NCI-H2227 treated with DMSO at 0.1 percent for 48 hours (cell line): ENCODE measurements at places on chromosomes 16 and 17.

GRCh38 chr16:59487067-59487466, 753.0 kb upstream of the GOT2 start:
- DNase-seq, result no peak

- no peak for DNase-seq
Measured at GRCh38 chr16:86604436-86605193, 26.3 kb downstream of the FOXL1 start.

GRCh38 chr17:81491181-81491581, 21.4 kb downstream of the ACTG1 start:
- no peak for DNase-seq

GRCh38 chr16:78745108-78746019, 645.9 kb downstream of the WWOX start:
- DNase-seq, result no peak

DNA sequence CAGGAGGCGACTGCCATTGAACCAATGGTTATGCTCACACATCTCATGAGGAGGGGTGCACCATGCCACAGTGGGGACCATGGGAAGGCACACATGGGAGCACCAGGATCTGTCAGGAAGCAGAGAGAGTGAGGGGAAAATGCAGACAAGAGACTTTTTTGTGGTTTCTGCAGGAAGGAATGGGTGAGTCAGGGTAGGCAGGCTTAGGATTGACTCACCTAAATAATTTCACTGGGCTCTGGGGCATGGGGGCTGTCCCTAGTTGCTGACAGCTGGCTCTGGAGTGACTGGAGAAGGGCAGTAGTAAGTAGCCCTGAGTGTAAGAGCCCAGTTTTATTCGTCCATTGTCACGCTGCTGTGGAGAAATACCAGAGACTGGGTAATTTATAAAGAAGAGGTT, 202.4 kb downstream of the AXIN2 start:
- DNase-seq, result no peak

DNA sequence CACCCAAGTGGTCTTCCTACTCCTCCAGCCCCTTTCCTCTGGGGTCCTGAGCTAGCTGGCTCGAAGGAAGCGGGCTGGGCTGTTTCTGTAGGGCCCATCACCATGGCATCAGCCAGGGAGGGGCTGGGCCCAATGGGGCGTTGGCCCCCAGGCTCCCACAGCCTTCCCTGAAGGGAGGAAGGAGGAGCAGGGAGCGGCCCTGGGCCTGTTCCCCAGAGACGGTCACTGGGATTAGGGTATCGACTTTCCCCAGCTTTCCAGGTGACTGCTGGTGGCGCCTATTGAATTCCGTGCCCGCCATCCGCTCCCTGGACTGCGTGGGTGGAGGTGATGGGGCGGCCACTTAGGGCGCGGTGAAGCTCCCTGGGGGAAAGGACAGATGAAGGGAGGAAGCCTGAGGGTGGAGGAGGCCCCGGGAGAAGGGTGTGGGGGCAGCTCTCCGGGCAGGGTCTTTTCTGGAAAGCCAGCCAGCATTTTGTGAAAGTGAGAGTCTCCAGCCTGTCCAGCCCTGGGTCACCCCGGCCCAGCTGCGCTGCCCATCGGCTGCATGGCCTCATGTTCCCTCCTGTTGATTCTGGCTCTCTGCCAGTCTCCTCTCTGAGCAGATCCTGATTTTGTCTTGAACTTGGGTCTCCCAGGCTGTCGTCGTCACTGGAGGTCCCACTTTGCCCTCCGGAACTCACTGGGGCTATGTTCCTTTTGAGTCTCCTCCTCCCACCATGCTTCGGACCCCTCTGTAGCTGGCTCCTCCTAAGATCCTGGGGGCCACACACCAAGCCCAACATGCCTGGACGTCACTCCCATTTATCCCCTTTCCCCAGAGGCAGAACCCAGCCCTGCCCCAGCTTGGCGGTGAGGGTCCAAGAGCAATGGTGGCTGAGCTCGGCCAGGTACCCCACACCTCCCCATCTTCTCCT, 9.8 kb downstream of the NHERF1 start:
- no peak for DNase-seq

DNA sequence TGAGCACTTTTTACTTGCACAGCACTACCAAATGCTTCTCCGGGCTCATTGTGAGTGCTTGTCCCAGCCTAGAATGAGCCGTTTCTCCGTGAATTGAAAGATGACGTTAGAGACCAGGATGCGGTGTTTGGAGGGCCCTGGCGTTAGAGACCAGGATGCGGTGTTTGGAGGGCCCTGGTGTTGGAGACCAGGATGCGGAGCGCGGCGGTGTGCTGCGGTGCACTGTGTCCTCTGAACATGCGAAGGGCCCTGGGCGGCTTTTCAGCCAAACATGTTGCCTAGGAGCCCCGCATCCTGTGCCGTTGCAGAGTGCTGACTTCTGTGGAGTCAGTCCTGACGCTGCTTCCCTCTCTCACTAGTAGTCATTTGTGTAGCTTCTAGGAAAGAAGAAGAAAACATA, 42.7 kb downstream of the BANP start:
- DNase-seq, result no peak

DNA sequence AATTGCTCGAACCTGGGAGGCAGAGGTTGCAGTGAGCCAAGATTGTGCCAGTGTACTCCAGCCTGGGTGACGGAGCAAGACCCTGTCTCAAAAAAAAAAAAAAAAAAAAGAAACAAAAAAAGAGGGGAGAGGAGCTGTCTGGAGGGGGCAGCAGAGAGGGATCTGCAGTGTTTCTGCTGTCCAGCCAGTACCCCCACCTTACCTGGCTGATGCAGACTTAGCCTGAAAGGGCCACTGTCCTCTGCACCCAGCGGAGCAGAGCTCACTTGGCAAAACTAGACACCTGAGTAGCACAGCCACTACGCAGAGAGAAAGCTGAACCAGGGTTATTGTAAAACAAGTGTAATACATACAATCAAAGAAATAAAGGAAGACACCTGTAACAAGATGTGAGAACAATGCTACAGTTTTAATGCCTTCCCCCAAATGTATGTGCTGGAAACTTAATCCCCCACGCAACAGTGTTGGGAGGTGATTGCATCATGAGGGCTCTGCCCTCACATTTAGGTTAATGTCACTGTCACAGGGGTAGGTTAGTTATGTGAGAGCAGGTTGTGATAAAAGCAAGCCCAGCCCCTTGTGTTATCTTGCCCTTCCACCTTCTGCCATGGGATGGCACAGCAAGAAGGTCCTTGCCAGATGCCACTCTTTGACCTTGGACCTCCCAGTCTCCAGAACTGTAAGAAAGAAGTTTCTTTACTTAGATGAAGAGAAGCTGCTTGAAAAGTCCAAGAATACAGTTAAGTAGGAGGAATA, 211.2 kb downstream of the RPTOR start:
- no peak for DNase-seq

GRCh38 chr16:56426585-56426984, 1.2 kb upstream of the AMFR start:
- no peak for DNase-seq

- DNase-seq, result no peak
Measured at GRCh38 chr17:45395569-45396415, 36.9 kb downstream of the ARHGAP27 start.

DNA sequence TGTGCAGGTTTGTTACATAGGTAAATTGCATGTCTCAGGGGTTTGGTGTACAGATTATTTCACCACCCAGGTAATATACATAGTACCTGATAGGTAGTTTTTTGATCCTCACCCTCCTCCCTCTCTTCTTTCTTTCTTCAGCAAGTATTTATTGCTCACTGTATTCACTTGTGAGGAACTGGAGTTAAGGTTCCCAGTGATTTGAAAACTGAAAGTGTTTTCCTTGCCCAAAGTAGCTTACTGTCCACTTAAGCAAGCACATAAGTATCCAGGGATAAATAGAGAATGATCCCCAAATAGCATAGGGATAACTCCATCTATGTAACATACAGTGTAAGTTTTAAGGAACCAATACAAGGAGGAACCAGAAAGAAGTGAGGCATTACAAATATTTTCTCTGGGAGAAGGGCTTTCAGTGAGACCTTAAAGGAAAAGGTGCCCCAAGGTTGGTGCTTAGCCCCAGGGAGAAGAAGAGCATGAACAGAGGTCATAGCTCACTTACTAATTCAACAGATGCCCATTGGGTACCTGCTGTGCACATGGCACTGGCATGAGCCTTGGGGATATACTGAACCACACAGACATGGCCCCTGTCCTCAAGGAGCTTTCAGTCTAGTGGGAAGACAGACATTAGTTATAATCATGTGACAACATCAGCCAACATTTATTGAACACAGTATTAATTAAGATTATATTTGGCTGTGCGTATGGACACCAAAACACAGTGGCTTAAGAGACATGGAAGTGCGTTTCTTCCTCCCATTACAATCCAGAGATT, 17.0 kb downstream of the MYL4 start:
- no peak for DNase-seq

DNA sequence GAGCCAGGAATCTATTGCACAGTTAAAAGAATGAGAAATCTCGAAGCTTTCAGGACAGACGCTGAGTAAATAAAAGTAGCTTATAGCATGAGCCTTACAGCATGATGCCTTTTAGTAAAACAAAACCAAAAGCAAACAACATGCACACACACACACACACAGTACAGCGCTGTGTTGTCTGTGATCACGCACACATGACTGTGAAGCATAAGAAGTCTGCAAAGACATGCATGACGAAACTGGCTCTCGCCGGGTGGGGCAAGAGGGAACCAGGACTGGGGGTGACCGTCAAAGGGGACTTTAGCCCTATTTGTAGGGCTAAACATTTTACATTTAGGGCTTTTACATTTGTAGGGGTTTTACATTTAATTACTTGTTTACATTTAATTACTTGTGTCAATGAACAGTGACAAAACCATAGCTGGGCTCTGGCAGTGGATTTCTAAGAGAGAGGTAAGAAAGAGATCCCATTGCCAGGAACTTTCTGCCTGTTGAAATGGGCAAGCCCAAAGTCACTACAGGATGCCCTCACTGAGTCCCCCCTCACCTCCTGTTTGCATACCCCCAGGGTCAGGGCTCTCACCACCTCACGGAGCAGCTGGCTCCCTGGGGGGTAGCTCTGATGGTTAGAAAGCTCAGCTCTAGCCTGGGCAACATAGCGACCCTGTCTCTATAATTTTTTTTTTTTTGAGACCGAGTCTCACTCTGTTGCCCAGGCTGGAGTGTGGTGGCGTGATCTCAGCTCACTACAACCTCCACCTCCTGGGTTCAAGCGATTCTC, 2.0 kb upstream of the TNFRSF13B start:
- DNase-seq, result no peak
